ENCODE measurements at places on chromosomes 13 and 19.

GRCh38 chr19:3942790-3943409 is 10.0 kb downstream of the NMRK2 start:
- no peak for DNase-seq

GRCh38 chr13:51849145-51850101 is 4.4 kb upstream of the TMEM272 start:
- DNase-seq, result no peak

- DNase-seq, result no peak
Observed at GRCh38 chr13:110816500-110816899, 98.4 kb downstream of the ANKRD10 start.

DNA sequence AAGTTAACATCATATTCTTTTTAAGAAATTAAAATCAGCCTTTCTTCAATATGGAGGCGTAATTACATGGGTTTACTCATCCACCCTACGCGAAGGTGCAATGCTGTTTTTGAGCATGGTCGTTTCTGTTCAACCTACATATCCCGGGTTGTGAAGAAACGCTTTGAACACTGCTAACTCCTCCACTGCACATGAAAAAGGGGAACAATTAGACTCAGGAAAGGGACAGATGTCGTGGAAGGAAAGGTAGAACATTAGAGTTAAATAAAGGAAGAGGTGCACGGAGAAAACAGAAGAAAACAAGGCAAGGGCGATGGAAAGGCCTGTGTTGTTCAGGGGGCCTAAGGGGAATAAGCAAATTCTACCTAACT is 4.1 kb downstream of the ZIC5 start:
- DNase-seq, result no peak

- no peak for DNase-seq
Observed at GRCh38 chr13:21620861-21621260, 16.9 kb upstream of the MICU2 start.

DNA sequence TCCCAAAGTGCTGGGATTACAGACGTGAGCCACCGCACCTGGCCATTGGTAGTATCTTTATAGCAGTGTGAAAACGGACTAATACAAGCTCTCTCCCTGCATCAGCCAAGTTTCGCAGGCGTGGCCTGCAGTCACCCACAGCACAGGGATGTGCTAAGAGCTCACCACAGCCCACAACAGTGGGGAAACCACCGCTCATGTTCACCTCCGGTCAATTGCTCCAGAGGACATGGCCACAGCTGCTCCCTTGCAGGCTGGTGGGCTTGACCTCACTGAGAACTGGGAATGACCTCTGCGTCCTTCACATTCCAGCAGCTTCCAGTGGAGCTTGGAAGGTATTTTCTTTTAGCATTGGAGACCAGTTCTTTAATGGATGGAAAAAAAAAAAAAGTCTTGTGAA is 156.4 kb downstream of the KCTD15 start:
- no peak for DNase-seq
